ENCODE measurements at places on chromosomes 6 and 20. TPM values are rescaled to one million over a fixed set of nuclear protein-coding genes. Genes with fewer than 3 reads are reported as not detected.

- peak; percentile 8 for DNase-seq
These were observed 983 bp downstream of the RBBP9 start for GRCh38 chr20:18496042-18496441.

Gene PPIL6
- polyA plus RNA-seq = 7.7 TPM

- DNase-seq = no peak
These were observed 25.2 kb downstream of the TGM3 start for GRCh38 chr20:2320813-2321658.

Gene ADAM33
- 74.5 TPM for polyA plus RNA-seq

GRCh38 chr20:57399587-57400155 is 8.5 kb downstream of the RBM38 start:
- DNase-seq = no peak

Gene CST4
- polyA plus RNA-seq = not detected

DNA sequence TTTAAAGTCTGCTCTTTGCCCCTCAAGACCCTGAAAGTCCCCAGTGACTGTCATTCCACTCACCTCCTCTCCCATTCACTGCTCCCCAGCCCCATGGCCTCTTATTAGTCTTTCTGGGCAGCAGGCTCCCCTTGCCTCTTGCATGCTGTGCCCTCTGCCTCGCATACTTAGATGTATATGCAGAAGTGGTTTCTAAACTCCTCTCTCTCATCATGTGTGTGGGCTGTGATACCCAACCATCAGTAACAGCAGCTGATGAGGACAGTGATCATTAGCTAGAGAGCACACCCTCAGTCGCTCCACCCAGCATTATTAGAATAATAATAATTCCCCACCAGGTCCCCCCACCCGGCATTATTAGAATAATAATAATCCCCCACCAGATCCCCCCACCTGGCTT is 14.5 kb downstream of the PKIG start:
- no peak for DNase-seq

DNA sequence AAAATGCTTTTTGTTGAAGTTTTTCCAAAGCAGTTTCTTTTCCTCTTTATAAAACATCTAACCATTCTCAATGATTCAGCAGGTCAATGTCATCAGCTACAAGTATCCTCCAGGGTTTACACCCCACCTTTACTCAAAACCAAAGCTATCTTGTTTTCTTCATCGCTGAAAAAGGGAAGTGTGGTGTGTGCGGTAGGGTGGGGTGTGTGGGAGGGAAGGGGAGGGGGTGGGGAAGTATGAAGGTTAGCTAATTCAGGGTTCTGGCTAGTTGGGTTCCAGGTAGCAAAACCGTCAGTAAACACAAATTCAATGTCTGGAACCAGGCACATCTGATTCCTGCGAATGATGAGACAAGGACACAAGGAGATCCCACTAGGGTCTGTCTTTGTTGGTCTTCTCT is 189.6 kb downstream of the GJA10 start:
- DNase-seq = no peak

Gene MICAL1
- 58.8 TPM for polyA plus RNA-seq

DNA sequence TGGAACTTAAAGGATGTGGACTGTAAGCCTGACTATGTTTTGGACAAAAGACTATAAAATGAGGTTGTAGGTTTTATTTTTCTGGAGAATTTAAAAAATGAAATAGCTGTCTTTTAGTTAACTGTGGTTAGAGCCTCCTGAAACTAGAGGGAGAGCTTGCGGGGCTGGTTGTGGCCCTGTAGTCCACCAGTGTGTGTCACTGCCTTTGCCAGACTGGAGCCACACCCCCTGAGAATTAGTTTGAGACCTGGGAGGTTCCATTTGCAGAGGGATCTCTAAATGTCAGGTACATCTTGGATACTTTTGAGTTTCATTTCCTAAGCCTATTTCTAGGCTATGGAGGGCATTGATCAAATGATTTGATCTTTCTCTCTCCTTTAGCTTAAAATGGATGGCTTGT is 20.8 kb downstream of the ZC2HC1B start:
- DNase-seq = no peak

GRCh38 chr6:124434421-124434820 is 527.8 kb upstream of the RNF217 start:
- no peak for DNase-seq

DNA sequence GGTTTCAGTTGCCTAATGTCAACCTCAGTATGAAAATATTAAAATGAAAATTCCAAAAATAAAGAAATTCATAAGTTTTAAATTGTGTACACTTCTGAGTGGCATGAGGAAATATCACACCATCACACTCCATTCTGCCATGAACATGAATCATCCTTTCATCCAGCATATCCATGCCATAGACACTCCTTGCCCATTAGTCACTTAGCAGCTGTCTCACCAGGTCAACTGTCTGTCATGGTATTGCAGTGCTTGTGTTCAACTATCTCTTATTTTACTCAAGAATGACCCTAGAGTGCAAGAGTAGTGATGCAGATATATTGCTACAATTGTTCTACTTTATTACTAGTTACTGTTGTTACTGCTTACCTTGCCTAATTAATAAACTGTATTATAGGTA is 712.4 kb downstream of the EPHA7 start:
- peak; percentile 15 for DNase-seq

Gene BHLHE23
- polyA plus RNA-seq = not detected

GRCh38 chr6:110617057-110617456 is 140.6 kb upstream of the SLC22A16 start:
- DNase-seq = no peak

GRCh38 chr6:146090474-146090873 is 61.6 kb downstream of the GRM1 start:
- DNase-seq = no peak

- no peak for DNase-seq
These were observed 37.2 kb downstream of the CPXM1 start for GRCh38 chr20:2763186-2763585.

DNA sequence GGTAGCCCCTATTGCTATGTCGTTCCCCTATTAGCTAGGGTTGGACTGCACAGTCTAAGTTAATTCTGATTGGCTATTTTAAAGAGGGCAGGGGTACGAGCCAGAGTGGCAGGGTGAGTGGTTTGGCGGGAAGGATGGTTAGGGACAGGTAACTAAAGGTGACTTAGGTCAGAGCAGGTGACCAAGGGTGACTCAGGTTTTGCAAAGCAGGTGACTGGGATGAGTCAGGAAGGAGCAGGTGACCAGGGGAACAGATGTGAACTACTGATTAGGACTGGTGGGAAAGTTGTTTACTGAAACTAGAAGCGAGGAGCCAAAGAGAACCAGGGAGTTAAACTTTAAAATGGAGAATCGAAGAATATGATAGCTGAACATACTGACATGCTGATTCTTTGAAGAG is 295.2 kb downstream of the GJA1 start:
- no peak for DNase-seq

DNA sequence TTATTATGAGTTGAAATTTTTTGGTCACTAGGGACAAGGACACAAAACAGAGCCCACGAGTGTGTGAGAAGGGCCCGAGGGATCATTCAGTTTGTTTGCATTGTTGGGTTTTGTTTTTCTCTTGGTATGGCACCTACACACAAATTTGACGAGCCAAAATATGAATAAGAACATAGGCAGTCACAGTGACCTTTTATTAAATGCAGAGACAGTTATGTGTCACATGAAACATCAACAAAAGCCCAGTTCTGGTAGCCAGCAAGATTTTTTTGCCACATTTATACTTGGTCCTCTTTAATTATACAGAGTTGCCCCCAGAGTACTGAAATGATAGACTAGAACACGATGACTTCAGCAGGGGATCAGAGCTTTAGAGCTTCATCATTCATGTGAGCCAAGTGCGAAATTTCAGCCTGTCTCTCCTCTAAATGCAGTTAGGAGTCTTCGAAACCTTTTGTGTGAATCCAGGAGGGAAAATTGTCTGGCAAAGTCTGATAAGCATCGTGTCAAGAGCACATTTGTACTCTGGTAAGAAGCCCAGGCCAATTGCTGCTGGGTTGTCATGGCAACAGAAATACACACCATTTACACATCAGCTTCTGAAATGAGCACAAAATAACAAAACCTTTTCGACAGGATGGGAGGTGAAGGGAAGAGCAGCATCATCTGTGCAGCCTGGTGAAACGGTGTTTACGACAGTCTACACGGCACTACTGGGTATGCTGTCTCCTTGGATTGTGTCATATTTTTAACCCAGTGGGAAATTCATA is 79.2 kb upstream of the RIPOR2 start:
- peak; percentile 60 for DNase-seq

Gene HLA-DMA
- polyA plus RNA-seq = 3.7 TPM

Gene C6orf118
- polyA plus RNA-seq = 1.0 TPM

GRCh38 chr20:16064989-16065707 is 508.1 kb downstream of the KIF16B start:
- DNase-seq = peak; percentile 58

Gene TMEM217
- 0.49 TPM for polyA plus RNA-seq

Gene RAB44
- polyA plus RNA-seq = 0.11 TPM

Gene PPT2
- 26.4 TPM for polyA plus RNA-seq

DNA sequence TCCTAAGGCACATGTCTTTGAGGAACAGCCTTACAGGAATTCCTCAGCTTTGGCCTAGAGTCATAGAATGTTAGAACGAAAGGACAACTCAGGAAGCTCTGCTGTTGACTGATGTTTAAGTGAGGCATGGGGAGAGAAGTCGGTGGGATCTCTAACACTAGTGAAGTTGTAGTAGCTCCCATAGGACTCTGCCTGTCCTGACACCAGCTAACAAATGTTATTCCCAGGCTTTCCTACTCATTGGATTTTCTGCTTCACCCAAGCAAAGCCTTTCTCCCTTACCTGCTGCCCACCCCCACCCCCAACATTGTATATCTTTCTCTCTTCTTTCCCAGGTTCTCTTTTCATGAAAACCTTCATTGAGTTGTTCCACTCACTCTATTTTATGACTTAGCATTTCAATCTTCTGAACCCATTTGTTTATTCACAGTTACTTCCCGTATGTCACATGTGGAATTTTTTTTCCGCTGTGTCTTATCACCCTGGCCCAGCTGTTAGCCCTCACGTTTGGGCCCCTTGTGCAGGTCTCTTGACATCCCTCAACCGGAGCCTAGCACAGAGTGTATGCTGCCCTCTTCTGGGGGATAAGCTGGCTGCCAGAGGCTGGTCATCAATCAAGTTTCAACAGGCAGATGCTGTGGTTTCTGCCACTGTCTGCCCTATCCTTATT is 39.2 kb upstream of the RNF8 start:
- no peak for DNase-seq

Measured in muscle of back (tissue), 13 donors.